ENCODE measurements at places on chromosomes 7 and 10.

DNA sequence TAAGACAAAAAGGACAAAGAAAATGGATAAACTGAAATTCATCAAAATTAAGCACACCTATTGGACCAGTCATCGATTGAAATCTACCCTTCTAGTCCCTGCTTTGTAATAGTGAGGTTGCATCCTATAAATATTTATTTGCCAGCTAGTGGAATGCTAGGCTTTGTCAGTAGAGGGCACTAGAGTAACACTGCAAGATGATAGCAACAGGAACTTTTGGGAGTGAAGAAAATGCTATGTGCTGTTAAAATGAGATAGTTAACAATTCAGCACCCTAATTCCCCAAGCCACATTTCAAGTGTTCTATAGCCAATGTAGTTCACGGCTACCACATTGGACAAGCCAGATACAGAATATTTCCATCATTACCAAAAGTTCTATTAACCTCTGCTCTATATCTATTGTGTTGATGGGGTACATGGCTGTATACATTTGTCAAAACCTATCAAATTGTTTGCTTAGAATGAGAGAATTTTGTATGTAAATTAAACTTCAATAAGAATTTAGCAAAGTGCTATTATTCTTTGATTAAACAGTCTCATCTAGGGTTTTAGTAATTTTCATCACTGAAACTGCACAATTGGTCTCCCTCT is 69.8 kb downstream of the LSMEM1 start:
- peak; percentile 69 for DNase-seq

DNA sequence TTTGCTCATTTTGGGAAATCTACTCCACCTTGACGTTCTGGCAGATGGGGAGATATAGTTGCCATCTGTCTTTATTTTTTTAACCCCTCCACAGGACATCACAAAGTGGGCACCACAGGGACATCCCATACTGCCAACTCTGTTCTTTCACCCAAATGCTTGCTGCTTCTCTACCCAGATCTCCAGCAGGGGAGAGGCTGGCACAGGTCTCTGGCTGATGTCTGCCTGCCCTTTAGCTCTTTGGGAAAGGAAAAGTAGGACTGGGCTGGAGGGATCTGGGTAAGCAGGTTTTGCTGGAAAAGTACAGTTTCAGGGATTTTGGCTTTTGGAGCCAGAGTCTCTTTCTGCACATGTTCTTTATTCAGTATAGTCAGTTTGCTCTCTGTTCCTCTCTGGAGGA is 156.7 kb downstream of the ANLN start:
- no peak for DNase-seq

GRCh38 chr10:34341473-34341872 is 473.6 kb downstream of the PARD3 start:
- no peak for DNase-seq

DNA sequence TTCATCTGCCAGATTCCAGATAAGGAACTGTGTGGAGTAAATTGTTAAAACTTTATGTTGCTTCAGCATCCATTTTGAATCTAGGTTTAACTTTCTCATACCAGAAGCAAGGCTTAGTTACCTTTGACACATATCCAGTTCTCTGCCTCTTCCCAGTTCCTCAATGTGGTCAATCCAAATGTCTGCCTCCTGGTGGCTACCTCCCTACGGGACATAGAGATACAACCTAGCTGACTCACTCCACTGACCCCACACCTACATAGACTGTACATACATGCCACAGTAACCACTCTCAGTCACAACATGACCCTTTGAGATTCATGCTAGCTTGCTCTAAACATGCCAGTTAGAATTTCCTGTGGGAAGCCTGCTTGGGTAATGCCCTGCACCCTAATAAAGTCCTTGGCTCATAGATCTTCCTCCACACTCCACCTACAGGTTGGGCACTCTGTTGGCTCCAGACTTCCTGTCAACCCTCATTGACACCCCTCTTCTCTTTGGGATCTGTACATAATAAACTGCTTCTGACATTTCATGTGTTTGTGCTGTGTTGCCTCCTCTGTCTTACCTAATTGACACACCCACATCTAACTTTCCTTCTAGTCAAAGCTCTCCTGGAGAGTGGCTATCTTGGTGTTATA is 278.1 kb downstream of the HTR7 start:
- DNase-seq: peak; percentile 37

DNA sequence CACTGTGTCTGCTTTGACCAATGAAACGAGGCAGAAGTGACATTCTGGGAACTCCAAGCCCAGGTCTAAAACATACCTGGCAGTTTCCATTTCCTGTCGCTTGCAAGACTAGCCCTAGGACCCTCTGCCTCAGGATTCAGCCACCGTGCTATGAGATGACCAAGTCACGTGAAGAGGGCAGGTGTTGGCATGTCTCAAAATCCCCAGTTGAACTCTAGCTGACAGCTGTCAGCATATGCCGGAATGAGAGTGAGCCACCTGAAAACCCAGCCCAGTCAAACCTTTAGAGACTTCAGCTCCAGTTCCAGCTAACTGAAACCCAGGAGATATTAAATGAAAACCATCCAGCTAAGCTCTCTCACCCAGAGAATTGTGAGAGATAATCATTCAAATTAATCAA is 89.9 kb upstream of the PPP1R3A start:
- DNase-seq: no peak

GRCh38 chr7:151891753-151892152 is 14.8 kb upstream of the PRKAG2 start:
- no peak for DNase-seq

GRCh38 chr7:11706666-11707605 is 125.1 kb downstream of the THSD7A start:
- DNase-seq: no peak

DNA sequence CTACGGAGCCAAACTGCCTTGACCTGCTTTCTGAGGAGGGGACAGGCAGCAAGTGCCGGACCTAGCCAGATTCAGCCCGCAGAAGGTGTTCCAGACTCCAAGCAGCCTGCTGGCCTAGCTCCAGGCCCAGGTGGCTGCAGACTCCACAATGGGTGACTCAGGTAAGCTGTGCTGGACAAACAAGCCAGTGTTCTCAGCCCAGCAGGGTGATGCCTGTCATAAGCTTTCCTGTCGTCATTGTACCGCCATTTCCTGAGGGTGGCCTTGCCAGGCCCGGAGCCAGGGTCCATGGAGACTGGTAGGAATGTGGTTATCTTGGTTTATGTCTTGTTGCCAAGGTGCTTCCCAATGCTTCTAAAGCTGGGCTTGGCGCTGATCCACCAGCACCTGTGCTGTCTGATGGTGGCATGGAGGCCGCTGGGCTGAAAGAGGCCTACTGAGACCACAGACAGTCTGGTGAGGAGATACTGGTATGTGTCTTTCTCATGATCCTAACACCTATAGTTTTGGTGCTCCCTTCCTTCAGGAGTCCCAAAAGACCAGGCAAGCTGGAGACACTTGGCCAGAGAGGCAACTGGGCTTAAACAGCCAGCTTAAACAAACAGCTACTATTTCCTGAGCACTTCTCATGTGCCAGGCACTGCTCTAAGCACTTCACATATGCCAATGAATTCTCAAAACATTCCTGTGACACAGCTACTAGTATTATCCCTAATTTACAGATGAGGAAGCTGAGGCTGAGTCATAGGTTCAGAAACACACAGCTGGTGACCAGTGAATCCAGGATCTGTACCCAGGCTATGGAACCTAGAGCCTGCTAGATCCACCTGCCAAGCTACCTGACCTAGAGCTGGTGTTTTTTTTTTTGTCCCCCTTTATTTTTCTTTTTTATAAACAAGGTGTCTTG is 42.0 kb downstream of the ZC3HC1 start:
- DNase-seq: no peak

DNA sequence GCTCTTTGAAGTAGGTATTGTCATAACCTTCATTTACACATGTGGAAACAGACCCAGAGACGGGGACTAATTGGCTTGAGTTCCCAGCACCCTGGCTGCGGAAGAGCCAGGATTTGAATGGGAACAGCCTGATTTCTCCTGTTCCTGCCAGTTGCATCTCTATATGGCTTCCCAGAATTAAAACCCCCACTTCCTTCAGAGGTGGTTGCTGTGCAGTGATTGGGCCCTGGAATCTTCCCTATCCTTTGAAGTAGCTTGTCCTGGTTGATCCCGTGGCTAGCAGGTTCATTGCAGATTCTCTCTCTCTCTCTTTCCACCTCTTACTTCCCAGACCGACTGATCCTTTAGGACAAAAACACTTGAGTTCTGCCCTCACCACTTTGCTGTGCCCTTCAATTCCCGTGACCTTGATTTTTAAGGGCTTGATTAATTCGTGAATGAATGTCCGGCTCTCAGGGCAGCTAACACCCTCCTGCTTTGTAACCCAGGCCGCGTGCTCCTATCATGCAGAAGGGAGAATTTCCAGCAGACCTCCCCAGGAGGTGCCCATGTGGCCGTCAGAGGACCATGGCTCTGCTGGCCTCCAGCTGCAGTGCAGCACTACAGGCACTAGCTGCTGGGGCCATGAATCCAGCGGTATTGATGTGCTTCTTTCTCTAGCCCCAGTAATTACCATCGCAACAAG is 120.6 kb upstream of the AGK start:
- DNase-seq: no peak

- no peak for DNase-seq
These were observed 12.2 kb downstream of the TES start for GRCh38 chr7:116222501-116222900.

- DNase-seq: no peak
These were observed 55.4 kb upstream of the IGFBP3 start for GRCh38 chr7:45976485-45976856.

DNA sequence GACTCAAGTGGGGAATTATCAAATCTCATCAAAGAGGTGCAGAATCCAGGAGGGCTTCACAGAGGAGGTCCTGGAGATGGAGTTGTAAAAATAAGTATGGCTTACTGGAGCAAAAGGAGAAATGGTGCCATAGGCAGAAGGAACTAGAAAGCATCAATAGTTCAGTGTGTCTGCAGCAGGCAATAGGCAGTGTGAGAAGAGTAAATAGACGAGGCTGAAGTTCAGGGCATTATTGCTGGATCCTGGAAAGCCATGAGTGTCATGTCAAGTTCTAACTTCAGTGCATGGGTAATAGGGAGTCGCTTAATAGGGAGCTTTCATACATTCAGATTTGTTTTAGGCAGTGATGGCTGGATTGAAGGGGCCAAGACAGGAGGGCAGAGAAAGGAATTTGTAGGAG is 39.3 kb downstream of the CYP26A1 start:
- no peak for DNase-seq

DNA sequence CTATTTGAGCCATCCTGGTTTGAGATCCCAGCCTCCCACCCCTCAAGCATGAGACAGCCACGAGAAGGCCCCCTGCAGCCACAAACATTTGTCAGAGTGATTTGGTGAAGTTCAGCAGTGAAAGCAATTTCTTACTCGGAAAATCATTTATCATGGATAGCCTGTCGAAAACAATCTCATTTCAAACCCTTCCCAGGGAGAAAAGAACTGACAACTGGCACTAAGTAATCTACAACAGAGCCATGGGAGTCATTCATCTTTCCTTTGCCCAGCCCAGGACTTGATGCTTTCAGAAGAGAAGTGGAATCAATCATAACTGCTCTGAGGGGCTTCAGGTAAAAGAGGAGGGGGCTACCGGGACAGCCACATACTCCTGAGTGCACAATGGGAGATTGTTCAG is 411.2 kb downstream of the KCNMA1 start:
- no peak for DNase-seq

- DNase-seq: no peak
These were observed 4.1 kb upstream of the CALML5 start for GRCh38 chr10:5503477-5503835.

GRCh38 chr10:124152139-124153022 is 59.0 kb upstream of the CHST15 start:
- DNase-seq: peak; percentile 44

DNA sequence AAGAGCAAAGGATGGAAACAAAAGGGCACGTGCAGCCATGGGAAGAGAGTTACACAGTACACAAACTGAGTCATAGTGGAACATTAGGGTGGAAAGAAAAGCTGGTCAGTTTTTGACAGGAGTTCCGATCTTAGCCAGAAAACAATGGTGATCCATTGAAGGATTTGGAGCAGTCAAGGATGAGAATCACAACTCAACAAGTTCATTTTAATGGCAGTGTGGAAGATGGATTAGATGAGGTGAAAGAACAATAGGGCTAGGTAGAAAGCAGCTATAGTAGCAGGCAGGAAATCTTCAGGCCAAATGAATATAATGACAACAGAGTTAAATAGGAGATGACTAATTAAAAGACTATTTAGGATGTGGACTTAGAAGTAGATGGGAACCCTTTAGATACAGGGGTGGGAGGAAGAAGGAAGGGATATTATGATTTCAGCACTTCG is 136.3 kb downstream of the DOCK4 start:
- DNase-seq: no peak

DNA sequence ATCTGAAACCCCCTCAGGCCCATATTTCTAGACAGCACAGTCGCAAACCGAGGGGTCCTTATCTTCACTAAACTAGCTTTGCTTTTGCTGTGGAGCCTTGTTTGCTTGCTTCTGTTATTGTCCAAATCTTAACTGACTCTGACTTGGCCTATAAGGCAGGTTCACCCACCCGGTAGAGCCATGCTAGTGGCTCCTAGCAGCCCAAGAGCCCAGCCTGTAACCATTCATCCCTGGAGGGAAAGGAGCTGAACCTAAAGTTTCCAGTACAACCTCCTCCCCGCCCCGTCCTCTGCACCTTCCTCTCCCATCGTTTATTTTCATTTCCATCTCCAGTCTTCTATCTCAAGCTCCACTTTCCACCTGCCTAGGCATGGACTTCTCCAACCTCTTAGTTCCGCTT is 345.7 kb downstream of the PTPRN2 start:
- no peak for DNase-seq

- no peak for DNase-seq
These were observed 170.9 kb upstream of the RHEB start for GRCh38 chr7:151690606-151691005.

GRCh38 chr7:106626376-106627164 is 34.4 kb downstream of the CCDC71L start:
- no peak for DNase-seq

DNA sequence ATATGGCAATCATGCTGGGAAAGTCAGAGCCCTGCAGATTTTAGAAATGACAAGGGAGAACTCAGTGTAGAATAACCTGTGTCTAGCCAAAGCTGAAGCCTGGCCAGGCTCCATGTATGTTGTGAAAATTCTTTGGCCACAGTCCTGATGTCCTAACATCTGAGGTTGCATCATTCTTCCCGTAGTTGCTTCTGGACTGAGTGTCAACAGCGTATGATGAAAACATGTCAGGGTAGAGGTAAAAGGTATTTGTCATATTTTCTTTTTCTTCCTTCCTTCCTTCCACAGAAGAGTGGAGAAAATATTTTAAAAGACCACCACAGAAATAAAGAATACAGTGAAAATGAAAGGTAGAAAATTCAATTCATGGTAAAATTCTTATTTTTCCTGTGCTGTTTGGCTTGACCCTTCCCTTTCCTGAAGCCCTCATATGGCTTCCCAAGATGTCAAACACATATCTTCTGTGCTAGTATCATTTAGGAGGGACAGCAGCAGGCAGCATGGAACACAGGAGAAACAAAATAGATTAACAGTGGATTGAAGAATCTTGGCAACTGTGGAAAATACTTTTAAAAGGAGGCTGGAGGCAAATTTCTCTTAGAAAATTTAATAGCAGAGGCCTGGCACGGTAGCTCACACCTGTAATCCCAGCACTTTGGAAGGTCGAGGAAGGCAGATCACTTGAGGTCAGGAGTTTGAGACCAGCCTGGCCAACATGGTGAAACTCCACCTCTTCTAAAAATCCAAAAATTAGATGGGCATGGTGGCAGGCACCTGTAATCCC is 18.9 kb upstream of the NRBF2 start:
- peak; percentile 55 for DNase-seq

GRCh38 chr10:61475449-61475873 is 22.3 kb upstream of the TMEM26 start:
- DNase-seq: peak; percentile 55

Data from astrocyte of the cerebellum (primary cell).